ENCODE measurements at places on chromosomes 7 and 10. TPM values are rescaled to one million over a fixed set of nuclear protein-coding genes. Genes with fewer than 3 reads are reported as not detected.

- H3K27me3 ChIP-seq, result no peaks in the 10 kb centered on the region
- H3K27ac ChIP-seq, result no peak overlapping the region
- no peaks in the 10 kb centered on the region for H3K36me3 ChIP-seq
- H3K4me3 ChIP-seq, result no peak overlapping the region
- no peaks in the 10 kb centered on the region for H3K4me1 ChIP-seq
Observed at GRCh38 chr7:157471259-157472125, 134.7 kb downstream of the DNAJB6 start.

GRCh38 chr7:39133088-39133487 lies 155.4 kb downstream of the POU6F2 start:
- H3K27ac ChIP-seq, result no peak overlapping the region
- H3K4me1 ChIP-seq, result no peaks in the 10 kb centered on the region
- H3K36me3 ChIP-seq, result no peaks in the 10 kb centered on the region
- H3K27me3 ChIP-seq, result no peaks in the 10 kb centered on the region
- no peak overlapping the region for H3K4me3 ChIP-seq
- no peak for DNase-seq

GRCh38 chr7:28349637-28350036 lies 62.7 kb upstream of the CREB5 start:
- no peaks in the 10 kb centered on the region for H3K27me3 ChIP-seq
- H3K4me1 ChIP-seq, result peaks cover 6% of the 10 kb centered on the region
- H3K36me3 ChIP-seq, result no peaks in the 10 kb centered on the region
- H3K4me3 ChIP-seq, result no peak overlapping the region

- no peaks in the 10 kb centered on the region for H3K36me3 ChIP-seq
- H3K27me3 ChIP-seq, result no peaks in the 10 kb centered on the region
Observed at GRCh38 chr10:121796342-121796741, 131.5 kb downstream of the ATE1 start.

DNA sequence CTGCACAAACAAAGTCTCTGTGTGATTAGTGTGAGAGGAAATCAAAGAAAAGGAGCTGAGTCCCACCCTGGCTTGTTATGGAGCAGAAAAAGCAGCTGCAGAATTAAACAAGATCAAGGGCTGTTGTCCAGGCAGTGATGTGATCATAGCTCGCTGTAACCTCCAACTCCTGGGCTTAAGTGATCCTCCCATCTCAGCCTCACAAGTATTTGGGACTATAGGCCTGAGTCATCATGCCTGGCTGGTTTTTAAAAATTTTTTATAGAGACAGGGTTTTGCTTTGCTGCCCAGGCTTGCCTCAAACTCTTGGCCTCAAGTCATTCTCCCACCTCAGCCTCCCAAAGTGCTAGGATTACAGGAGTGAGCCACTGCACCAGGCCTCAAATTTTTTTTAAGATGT lies 88.9 kb downstream of the IPMK start:
- no peaks in the 10 kb centered on the region for H3K36me3 ChIP-seq
- no peak for DNase-seq
- H3K4me1 ChIP-seq, result no peaks in the 10 kb centered on the region
- H3K27ac ChIP-seq, result no peak overlapping the region
- no peaks in the 10 kb centered on the region for H3K27me3 ChIP-seq

Gene ACADSB
- 14.4 TPM for total RNA-seq

DNA sequence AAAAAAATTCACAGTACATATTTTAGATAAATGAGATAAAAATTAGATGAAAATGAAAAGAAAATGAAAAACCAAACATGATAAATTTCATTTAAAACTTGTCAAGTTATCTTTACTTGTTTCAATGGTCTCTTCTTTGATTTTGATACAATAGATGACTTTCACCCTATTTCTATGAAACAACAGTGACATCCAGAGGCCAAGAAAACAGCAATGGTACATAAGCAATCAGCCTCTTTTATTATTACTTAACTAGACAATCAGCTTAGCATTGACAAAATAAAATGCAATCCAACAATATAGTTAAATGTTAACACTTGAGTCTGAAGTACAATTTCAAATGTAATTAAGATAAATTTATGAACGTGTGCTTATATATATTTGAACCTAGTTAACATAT lies 74.8 kb upstream of the GPR37 start:
- H3K27me3 ChIP-seq, result no peaks in the 10 kb centered on the region
- no peak for DNase-seq
- H3K27ac ChIP-seq, result no peak overlapping the region
- no peaks in the 10 kb centered on the region for H3K36me3 ChIP-seq
- peaks cover 5% of the 10 kb centered on the region for H3K4me1 ChIP-seq
- no peak overlapping the region for H3K4me3 ChIP-seq

DNA sequence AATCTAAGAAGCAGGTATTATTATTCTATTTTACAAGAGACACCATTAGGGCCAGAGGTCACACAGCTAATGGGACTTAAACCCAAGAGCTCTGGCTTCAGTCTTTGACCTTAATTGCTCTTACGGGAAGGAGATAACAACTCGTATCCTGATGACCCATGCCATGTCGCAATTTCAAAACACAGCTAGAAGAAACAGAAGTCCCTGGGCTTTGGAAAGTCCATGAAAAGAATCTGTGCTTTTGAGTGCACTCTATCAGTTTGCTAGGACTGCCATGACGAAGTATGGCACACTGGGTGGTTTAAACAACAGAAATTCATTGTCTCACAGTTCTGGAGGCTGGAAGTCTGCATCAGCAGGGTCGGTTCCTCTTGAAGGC lies 247.8 kb upstream of the AOAH start:
- no peaks in the 10 kb centered on the region for H3K27me3 ChIP-seq
- peaks cover 5% of the 10 kb centered on the region for H3K4me1 ChIP-seq
- no peak overlapping the region for H3K4me3 ChIP-seq
- no peaks in the 10 kb centered on the region for H3K36me3 ChIP-seq
- no peak for DNase-seq

- H3K27me3 ChIP-seq, result no peaks in the 10 kb centered on the region
- DNase-seq, result no peak
- H3K36me3 ChIP-seq, result no peaks in the 10 kb centered on the region
- no peak overlapping the region for H3K4me3 ChIP-seq
- H3K27ac ChIP-seq, result no peak overlapping the region
Observed at GRCh38 chr10:100344241-100344788, 2.7 kb upstream of the SCD start.

GRCh38 chr7:143455491-143455890 lies 12.2 kb downstream of the TAS2R60 start:
- H3K4me1 ChIP-seq, result no peaks in the 10 kb centered on the region
- H3K36me3 ChIP-seq, result no peaks in the 10 kb centered on the region
- no peak overlapping the region for H3K4me3 ChIP-seq

Gene GRK5
- 27.3 TPM for total RNA-seq

DNA sequence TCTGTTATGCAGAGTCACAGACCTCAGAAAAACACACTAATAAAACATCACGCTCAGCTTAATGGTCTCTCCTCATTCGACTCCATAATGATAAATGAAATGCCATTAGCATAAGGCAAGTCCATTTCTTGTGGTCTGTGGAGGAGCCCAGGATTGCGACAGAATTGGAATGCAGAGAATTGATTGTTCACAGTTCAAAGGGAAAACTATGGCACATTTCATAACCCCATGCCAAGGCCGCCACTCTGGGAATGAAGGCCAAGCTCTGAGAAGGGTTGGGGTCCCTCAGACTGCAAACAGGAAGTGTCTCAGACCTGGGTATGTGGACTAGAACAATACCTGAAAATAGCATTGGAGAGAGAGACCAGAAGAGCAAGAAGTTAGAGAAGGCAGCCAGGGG lies 398.9 kb downstream of the ADRA2A start:
- no peaks in the 10 kb centered on the region for H3K27me3 ChIP-seq
- no peak for DNase-seq
- no peak overlapping the region for H3K27ac ChIP-seq
- H3K36me3 ChIP-seq, result no peaks in the 10 kb centered on the region
- no peaks in the 10 kb centered on the region for H3K4me1 ChIP-seq

Gene CDK1
- total RNA-seq, result 3.2 TPM

DNA sequence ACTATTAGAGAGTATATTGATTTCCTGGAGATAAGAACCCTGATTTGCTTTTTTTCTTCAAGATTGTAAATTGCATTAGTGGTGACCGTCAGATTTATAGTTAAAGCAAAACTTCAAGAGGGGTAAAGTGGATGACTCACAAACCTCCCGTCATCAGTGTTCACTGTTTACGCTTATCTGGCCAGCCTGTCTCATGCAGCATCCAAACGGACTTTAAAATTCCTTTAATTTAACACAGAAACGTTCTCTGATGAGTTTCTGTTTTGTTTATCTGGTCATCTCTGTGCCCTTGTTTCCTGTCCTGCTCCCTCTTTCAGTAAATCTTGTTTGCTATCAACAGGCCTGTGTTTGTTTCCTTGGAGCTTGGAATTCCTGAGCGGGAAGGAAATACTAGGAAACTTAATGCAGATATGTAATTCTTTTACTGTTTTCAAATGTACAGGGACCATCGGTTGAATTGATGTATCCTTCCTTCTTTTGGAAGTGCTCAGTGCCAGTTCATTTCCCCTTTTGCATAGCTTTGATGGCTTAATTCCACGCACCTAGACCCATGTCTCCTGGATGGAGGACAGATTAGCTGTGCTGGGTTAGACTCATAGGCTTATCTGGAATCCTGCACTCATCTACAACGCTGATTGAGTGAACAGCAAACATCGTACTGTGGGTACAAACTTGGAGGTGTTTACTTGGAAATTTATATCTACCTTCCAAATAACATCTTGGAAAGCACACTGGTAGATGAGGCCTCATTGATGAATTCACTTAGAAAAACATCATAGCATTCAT lies 21.3 kb downstream of the PTPRE start:
- DNase-seq, result no peak
- H3K4me1 ChIP-seq, result peaks cover 9% of the 10 kb centered on the region
- no peaks in the 10 kb centered on the region for H3K36me3 ChIP-seq
- H3K4me3 ChIP-seq, result no peak overlapping the region
- H3K27ac ChIP-seq, result no peak overlapping the region

- H3K27me3 ChIP-seq, result no peaks in the 10 kb centered on the region
- H3K4me1 ChIP-seq, result no peaks in the 10 kb centered on the region
- H3K27ac ChIP-seq, result no peak overlapping the region
- no peak for DNase-seq
- no peaks in the 10 kb centered on the region for H3K36me3 ChIP-seq
Observed at GRCh38 chr7:40996233-40996677, 706.6 kb downstream of the INHBA start.

- H3K27me3 ChIP-seq, result no peaks in the 10 kb centered on the region
- DNase-seq, result no peak
- H3K36me3 ChIP-seq, result no peaks in the 10 kb centered on the region
- no peak overlapping the region for H3K27ac ChIP-seq
Observed at GRCh38 chr10:122557516-122557915, 3.0 kb upstream of the DMBT1 start.

GRCh38 chr7:25830215-25830614 lies 321.8 kb upstream of the NFE2L3 start:
- no peak overlapping the region for H3K27ac ChIP-seq
- H3K4me1 ChIP-seq, result peaks cover 18% of the 10 kb centered on the region
- DNase-seq, result no peak
- no peaks in the 10 kb centered on the region for H3K36me3 ChIP-seq
- no peak overlapping the region for H3K4me3 ChIP-seq
- H3K27me3 ChIP-seq, result no peaks in the 10 kb centered on the region

GRCh38 chr10:132566892-132567291 lies 29.3 kb downstream of the INPP5A start:
- H3K27ac ChIP-seq, result no peak overlapping the region
- H3K4me1 ChIP-seq, result peaks cover 19% of the 10 kb centered on the region
- no peaks in the 10 kb centered on the region for H3K36me3 ChIP-seq

Gene LLCFC1
- total RNA-seq, result 0.67 TPM

DNA sequence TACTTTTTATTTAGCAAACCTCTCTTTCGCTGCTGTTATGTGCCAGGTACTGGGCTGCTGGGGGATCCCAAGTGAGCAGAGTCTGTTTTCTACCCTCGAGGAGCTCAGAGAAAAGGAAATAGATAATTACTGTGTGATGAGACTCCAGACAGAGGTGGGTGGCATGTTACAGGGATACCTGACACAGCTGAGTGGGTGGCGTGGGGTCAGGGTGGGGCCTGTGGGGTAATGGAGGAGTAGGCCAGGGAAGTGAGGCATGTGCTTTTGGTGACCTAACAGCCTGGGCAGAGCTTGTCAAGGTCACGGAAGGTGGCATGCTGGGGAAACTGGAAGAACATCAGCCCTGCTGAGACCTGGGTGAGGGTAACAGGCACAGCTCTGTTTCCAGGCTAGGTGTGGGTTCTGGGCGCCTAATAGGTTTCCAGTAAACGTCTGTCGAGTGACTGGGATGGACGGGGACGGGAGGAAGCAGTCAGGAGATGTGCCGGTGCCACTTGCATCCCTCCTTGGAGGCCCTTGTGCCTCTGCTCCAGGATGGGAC lies 36.5 kb upstream of the MMD2 start:
- H3K27me3 ChIP-seq, result no peaks in the 10 kb centered on the region
- no peak overlapping the region for H3K27ac ChIP-seq
- peaks cover 20% of the 10 kb centered on the region for H3K36me3 ChIP-seq
- DNase-seq, result no peak

DNA sequence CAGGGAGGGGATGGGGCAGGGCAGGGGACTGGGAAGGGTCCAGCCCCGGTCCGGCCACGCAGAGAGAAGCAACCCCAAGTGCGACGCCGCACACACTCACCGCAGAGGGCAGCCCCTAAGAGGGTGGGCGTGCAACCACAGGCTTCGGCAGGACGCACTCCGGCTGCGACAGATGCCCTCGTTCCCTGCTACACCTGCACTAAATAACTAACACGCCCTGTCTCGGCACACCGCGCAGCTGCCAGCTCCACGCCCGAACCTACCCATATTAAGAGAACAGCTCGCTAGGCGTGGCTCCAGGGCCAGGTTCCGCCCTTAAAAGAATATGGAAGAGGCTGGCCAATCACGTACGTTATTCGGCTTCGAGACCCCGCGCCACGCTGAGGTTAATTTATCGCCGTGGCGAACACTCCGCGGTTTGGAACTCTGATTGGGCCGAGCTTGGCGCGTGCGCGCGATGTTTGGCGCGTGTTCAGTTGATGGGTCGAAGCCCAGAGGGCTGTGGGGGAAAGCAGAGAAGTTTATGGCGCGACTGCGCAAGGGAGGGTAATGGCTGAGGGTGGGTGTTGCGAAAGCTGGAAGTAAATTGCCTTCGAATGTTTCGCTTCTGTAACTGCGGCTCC lies 91.1 kb downstream of the OR13A1 start:
- H3K36me3 ChIP-seq, result no peaks in the 10 kb centered on the region
- DNase-seq, result no peak
- H3K27ac ChIP-seq, result no peak overlapping the region
- H3K4me1 ChIP-seq, result no peaks in the 10 kb centered on the region
- no peaks in the 10 kb centered on the region for H3K27me3 ChIP-seq

Gene DPP6
- total RNA-seq, result 50.7 TPM

DNA sequence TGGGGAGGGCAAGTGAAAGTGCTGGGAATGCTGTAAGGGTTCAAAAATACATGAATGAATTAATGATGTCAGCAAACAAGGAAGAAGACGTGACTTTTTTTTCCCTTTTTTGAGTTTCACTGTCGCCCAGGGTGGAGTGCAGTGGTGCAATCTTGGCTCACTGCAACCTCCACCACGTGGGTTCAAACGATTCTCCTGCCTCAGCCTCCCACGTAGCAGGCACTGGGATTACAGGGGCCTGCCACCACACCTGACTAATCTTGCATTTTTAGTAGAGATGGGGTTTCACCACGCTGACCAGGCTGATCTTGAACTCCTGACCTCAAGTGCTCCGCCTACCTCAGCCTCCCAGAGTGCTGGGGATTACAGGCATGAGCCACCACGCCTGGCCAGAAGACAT lies 30.0 kb downstream of the DENND10 start:
- DNase-seq, result no peak
- H3K36me3 ChIP-seq, result peaks cover 14% of the 10 kb centered on the region
- no peaks in the 10 kb centered on the region for H3K4me1 ChIP-seq
- no peak overlapping the region for H3K27ac ChIP-seq
- H3K27me3 ChIP-seq, result no peaks in the 10 kb centered on the region
- H3K4me3 ChIP-seq, result no peak overlapping the region

Measured in thyroid gland (tissue), 4 donors.